Stimulated activated CD4-positive, alpha-beta T cell treated with anti-CD3 and anti-CD28 coated beads, TNF-alpha, amount 100 ng/mL, for 24 hours (primary cell): ENCODE measurements at places on chromosomes 1 and 21.
A peak's percentile ranks its signal among the peaks of the same experiment; 100 is the strongest.

DNA sequence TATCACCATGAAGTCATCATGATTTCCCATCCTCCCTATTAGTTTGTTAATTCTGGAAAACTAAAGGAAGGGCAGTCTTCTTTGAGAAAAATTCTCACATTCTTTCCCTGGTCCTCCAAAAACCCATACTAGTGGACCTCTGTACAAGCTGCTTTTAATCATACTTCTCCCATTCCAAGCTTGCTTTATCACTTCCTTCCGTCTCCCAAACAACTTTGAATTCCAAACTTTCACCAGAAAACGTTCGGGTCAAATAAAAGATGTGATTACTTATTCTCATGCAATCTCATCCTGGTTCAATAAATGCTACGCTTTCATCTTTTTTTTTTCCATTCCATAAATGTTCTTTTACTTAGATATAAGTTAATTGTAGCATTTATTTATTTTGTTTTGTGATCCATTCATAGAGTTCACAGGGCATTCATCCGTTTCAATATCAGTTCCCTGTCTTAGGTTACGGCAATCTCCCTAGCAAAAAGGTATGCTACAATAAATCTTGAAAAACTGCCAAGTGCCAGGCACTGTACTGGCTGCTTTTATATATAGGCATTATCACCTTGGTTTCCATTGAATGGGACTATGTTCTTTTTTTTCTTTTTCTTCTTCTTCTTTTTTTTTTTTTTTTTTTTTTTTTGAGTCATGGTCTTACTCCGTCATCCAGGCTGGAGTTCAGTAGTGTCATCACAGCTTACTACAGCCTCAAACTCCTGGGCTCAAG is 100.2 kb upstream of the GREM2 start:
- DNase-seq: no peak

- no peak for DNase-seq
Measured at GRCh38 chr21:31772674-31773555, 41.0 kb upstream of the SCAF4 start.

DNA sequence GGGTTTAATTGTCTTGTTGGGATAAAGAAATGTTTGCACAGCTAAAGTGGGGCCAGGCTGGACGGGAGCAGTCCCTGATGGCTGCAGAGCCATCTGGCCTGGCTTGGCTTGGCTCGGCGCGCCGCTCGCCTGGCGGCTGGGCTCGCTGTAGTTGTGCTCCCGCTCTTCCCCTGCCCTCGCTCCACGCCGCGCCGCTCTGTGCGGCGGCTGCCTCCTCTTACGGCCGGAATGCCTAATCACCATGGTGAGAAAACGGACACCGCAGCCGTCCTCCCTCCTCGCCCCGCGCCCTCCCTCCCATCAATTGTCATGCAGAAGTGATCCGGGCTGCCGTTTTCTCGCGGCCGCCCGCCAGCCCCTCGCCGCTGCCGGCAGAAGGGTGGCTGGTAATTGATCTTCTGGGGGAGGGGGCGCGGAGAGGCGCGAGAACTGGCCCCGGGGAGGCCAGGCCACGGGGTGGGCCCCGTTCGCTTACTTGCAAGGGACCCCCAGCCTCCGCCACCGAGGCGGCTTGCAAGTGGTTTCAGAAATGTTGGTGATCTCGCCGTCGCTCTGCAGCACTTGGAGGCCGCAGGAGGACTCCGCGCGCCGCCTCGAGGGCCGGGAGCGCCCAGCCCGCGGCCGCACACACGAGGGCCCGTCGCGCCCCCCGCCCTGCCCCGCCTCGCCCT is 12.4 kb downstream of the RNF220 start:
- no peak for DNase-seq

DNA sequence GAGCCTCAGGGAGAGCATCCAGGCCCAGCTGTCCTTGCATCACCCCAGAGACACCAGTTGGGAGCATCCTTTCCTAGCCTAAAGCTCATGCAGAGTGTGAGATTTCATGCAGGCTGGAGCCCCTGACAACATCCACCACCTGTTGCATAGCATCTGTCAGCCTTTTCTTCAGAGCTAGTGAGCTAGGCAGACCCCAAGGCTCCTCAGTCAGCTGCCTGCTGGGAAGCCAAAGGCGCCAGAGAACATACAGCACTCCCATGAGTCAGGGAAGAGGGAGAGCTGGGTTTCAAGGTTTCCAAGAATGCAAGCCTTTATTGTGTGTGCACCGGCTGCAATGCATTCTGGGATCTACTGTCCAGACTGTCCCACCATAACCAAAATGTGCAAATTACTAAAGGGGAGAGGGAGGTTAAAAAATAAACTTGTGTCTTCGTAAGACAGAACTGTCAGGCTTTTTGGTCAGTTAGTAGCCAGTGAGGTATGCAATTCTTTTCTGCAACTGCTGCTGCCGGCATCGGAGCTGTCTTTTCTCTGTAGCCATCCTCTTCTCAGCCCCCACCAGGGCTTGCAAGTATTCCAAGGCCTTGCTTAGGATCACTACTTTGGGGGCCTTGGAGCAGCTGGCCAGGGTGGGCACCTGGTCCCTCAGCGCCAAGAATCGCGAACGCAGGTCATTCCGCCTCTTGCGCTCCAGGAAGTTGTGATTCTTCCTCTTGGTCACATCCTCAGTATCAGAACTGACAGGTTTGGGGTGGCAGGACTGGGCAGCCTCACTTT is 4.6 kb downstream of the MYCL start:
- no peak for DNase-seq

- DNase-seq: no peak
Measured at GRCh38 chr1:170407581-170407980, 124.4 kb upstream of the GORAB start.

DNA sequence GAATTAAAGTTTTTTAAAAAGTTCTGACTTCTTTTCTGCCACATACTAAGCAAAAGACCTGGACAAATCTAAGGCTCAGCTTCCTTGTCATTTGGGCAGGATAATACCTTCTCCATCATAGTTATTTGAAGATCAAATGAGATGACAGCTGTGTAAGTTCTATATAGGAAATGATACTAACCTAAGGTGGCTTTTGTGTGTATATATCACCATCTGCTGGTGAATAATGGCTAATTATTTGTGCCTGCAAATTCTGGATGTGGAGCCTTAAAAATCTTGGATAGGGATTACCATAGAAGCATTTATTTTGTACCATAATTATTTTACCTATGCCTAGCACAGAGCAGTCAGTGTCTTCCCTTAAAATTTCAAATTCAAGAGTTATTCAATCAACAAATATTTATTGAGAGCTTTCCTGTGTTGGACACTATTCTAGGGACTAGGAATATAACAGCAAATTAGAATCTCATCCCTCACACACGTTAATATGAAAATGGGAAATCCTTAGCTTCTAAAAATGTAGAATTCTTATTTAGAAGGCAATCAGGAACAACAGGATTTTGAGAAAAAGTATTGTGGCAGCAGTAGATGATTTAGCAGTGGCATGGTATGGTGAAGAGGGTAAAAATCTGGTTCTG is 89.8 kb downstream of the TMEM200B start:
- no peak for DNase-seq

GRCh38 chr1:41101950-41102607 is 80.6 kb upstream of the SLFNL1 start:
- no peak for DNase-seq

GRCh38 chr1:24683713-24684162 is 40.6 kb downstream of the SRRM1 start:
- no peak for DNase-seq

- no peak for DNase-seq
Measured at GRCh38 chr1:24193046-24193445, 6.0 kb upstream of the IFNLR1 start.

- no peak for DNase-seq
Measured at GRCh38 chr1:32333251-32333963, 2.6 kb downstream of the MARCKSL1 start.

- DNase-seq: no peak
Measured at GRCh38 chr1:161549652-161550051, at the start of gene FCGR3A. Gene FCGR3A, minus strand, starts transcription at chr1:161549818. Its CDS starts 82 bp downstream, at chr1:161549736.

DNA sequence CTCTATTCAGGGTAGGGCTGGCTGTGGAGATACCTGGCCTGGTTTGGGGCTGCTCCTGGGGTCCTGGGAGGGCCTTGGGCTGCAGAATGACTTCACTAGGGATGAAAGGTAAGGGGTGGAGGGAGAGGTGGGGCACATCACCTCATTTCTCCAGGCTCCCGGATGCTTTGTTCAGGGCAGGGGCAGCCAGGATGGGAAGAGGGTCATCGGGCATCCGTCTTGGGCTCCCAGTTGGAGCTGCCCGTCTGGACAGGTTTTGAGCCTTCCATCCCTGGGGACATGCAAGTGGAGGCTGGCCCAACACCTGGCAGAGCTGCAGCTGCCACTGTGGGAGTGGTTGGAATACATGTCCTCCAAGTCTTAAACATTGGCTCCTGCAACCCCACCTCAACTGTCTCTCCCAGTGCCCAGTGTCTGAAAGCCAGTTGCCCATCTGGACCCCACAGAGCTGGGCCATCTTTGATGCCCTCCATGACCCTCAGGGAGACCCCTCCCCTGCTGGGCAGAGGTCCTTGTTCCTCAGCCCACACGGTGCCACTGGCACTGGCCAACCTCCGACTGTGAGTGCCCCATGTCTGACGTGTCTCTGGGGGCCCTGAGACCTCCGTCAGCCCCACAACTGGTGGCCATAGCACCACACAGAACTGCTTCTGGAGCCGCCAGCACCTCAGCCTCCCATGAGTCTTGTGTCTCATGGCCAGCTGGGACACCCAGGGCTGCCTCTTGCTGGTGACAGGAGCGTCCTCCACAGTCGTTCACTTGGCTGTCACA is 52.8 kb downstream of the TRIM11 start:
- no peak for DNase-seq

GRCh38 chr1:71944006-71944405 is 338.3 kb downstream of the NEGR1 start:
- DNase-seq: no peak

DNA sequence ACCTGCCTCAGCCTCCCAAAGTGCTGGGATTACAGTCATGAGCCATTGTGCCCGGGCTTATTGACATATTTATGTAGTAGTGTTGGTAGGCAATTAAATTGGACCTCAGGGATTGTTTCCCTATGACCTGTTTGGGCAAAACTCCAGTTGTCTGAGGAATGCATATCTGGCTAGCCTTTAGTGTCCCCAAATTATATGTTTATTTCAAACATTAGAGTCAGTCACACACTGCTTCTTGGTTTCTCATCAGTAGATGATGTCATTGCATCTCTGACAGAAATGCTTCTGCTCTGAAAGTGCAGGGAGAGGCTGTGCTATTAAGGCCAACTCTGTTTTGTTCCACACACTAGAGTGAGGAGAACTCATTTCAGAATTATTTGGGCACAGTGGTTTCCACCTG is 12.5 kb downstream of the PIP5K1A start:
- no peak for DNase-seq

- no peak for DNase-seq
Measured at GRCh38 chr1:107401704-107402103, 260.9 kb downstream of the NTNG1 start.

DNA sequence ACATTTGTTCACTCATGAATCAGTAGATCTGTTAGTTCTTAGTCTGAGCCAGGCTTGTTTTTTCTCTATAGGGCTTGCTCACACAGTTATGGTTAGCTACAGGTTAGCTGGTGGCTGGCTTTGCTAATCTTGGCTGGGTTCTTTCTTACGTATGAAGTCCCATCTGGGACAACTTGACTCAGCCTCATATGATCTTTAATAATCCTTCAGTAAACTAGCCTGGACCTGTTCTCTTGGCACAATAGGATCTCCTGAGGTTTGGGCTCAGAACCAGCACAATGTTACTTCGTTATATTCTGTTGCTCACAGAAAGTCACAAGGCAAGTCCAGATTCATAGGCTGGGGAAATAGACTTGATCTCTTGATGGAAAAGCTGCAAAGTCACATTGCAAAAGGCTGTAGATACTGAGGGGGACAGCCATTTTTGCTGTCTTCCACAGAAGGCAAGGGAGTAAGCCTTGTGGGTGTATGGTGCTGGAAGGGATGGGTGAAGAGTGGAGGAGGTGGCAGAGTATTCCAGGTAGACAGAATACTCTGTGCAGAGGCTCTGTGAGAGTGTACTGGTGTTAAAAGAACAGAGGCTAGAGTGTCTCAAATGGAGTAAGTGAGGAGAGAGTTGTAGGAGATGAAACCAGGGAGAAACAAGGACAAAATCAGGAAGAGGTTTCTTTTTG is 24.4 kb downstream of the EFCAB7 start:
- DNase-seq: no peak

DNA sequence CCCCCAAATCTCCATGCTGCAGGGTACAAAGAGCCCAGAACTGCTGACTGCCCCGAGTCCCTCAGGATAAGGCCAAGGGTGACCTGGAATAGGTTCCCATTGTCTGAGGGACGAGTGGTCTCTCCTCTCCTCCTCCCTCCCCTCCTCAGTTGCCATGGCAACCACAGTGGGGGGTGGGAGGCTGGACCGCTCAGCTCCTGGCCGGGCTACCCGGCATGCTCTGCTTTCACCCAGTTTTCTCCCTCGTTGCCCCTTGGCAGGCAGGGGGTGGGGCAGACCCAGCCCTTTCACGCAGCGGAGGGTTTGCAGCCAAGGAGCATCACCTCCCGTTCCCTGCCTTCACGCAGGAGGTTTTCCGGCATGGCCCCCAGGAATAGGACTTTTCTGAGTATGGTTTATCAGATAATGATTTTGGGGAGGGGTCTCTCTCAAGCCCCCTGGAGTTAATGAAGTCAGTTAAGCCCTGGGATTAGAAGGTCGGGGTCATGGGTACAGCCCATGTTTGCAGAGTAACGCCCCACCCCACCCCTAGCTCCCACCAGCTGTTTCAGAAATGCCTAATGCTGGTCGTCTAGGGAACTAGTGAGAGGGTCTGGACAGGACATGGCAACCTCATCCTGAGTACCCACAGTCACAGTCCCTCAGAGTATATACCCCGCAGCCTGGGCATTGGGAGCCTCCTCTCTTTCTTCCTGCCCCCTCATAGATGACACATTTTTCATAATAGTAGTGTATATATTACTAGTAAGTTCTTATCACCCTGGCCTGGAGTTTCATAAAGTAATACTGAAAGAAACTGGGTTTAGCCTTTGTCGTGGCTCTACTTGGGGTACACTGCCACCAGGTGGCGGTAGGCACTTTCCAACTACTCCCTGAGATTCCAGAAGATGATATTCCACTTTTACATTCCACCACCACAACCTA is 20.7 kb downstream of the C1QB start:
- DNase-seq: peak; percentile 25

GRCh38 chr1:181113059-181113641 is 24.6 kb downstream of the IER5 start:
- no peak for DNase-seq

DNA sequence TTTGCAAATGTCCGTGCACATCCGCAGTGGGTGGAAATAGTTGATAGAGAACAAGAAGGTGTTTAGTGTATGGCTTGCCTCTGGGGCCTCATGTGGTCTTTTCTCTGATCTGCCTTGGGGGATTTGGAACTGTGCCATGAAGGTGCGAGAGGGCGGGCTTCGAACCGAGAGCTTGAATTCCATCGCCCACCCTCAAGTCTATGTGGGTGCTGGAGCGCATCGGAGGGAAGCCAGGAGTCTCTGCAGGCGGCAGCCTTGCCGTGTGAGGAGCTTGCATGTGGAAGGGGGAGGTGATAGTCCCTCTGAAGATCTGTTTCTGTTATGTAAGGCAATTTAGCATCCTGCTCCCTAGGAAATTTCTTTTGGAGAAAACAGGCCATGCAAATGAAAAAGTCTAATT is 119.6 kb downstream of the HUNK start:
- no peak for DNase-seq

GRCh38 chr1:67535474-67535873 is 105.3 kb upstream of the SERBP1 start:
- peak; percentile 53 for DNase-seq

GRCh38 chr21:32648165-32648564 is 36.0 kb upstream of the CFAP298 start:
- DNase-seq: no peak

GRCh38 chr21:36917471-36918158 is 48.9 kb downstream of the HLCS start:
- DNase-seq: no peak
